AG04450 (cell line): ENCODE measurements at places on chromosomes 13 and 19.

GRCh38 chr13:45219123-45219891 is 18.5 kb upstream of the KCTD4 start:
- no peak for DNase-seq

DNA sequence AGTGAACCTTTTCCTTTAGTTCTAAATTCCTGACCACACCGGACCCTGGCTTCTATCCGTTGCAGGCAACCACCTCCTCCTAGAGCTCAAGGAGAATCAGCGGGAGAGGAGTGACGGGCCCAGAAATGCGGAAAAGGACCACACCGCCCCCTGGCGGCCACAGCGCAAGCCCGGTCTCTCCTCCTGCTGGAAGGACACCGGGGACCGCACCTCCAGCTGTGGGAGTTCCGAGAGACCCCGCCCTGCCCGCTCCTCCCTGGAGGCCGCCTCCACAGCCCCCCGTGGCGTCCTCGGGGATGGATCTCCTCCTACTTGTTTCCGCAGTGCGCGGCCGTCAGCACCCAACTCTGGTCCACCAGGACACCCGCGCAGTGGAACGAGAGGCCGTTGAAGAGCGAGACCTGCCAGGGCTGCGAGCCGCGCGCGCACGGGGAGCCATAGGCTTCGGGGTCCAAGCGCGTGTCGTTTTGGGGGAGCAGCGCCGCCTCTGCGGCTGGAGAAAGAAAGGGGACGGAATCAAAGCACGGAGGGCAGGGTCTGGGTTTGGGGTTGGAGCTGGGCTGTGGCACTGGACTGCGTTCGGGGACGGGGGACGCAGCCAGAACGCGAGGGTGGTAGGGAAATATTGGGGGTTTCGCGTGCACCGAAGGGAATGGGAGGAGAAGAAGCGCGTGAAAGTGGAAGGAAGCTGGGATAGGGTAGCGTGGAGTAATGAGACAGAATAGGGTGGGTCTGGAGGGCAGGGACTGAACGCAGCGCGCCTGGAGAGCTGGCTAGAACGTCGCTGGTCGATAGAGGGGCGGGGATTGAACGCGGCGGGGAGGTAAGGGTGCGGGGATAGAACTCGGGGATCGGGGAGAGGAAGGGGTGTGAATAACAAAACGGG is 2.5 kb downstream of the KLK10 start:
- DNase-seq = no peak

DNA sequence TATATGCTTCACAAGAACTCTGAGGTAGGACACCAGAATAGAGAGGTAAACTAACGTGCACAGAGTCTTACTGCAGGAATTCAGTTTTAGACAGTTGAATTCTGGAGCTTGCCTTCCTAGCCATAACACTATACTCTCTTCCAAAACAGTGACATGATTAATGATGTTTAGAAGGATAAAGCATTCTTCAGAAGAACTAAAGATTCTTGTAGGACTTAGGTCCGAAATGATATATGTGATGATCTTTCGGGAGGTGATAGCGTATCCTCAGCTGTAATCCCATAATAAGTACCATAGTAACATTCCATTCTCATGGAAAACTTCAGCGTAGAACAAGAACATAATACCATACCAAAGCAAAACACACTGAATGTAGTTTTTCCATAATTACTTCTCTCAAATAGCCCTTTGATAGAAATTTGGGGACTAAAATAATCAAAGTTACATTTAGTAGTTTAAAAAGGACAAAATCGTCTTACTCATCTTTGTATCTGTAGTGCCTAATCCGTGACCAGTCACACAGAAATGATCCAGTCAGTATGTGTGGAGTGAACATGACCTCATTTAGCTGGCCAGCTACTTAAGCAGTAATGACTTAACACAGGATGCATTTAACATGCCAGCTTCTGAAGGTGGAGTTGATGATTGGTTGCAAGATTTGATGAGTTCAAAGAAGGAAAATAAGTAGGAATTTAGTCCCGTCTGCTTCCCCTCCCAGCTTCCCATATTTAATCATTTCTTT is 38.4 kb downstream of the PIBF1 start:
- peak; percentile 4 for DNase-seq

- no peak for DNase-seq
Observed at GRCh38 chr19:1453525-1454364, 3.8 kb downstream of the APC2 start.

DNA sequence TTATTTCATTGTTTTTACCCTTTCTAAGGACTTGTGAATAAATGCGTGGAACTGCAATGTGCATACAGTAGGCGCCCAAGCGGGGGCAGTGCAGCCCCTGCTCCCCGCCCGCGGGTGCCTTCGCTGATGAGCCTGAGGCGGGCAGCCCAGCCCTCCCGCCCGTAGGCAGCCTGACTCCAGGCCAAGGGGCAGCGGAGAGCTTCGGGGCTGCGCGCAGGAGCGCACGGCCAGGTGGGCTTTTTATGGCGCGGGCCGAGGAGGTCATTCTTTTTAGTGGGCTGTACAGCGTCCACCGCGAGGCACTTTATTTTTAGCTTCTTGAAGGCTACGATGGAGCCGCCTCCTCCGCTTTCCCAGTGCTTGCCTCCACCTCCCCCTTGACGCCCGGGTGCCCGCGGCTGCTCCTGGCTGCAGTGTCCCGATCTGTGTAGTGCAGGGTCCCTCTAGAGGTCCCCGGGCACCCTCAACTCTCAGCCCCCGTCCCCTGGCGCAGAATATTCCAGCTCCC is 60.5 kb downstream of the CCNE1 start:
- DNase-seq = no peak

GRCh38 chr13:59409634-59410200 is 754.0 kb downstream of the DIAPH3 start:
- no peak for DNase-seq

GRCh38 chr19:20278342-20278741 is 111.3 kb downstream of the ZNF486 start:
- DNase-seq = no peak

GRCh38 chr13:40547591-40548315 is 118.7 kb downstream of the FOXO1 start:
- no peak for DNase-seq
